ENCODE measurements at places on chromosomes 16 and 17. TPM values are rescaled to one million over a fixed set of nuclear protein-coding genes. Genes with fewer than 3 reads are reported as not detected.

PROCA1 gene
- total RNA-seq = 3.0 TPM

- DNase-seq = no peak
Measured at GRCh38 chr17:80166446-80166845, 3.4 kb upstream of the CARD14 start.

GRCh38 chr16:87229230-87230188, 87.7 kb downstream of the C16orf95 start:
- DNase-seq = no peak

DNA sequence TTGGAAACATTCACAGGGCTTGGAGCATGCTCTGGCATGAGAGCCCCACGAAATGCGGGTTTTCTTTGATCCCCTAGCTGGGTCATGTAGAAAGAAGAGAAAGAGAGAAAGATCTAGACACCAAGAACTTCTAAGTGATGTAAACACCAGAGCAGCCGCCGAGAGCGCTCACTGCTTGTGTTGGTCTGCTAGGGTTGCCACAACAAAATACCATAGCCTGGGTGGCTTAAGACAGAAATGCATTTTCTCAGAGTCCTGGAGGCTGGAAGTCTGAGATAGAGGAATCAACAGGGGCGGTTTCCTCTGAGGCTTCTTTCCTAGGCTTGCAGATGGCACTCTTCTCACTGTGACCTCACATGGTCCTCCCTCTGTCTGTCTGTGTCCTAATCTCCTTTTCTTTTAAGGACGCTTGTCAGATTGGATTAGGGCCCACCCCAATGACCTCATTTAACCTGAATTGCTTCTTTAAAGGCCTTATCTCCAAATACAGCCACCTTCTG, 139.5 kb downstream of the CYLD start:
- DNase-seq = peak; percentile 48

All from osteocyte (in vitro differentiated cells).